ENCODE measurements at places on chromosomes 2 and 18. TPM values are rescaled to one million over a fixed set of nuclear protein-coding genes. Genes with fewer than 3 reads are reported as not detected.

ITGB6 gene
- polyA plus RNA-seq, result 31.2 TPM

EFHD1 gene
- not detected for polyA plus RNA-seq

ADRA2B gene
- 0.04 TPM for polyA plus RNA-seq

SAG gene
- not detected for polyA plus RNA-seq

RBM44 gene
- polyA plus RNA-seq, result 0.04 TPM

CD28 gene
- not detected for polyA plus RNA-seq

GKN2 gene
- polyA plus RNA-seq, result not detected

ANKRD36 gene
- polyA plus RNA-seq, result 2.5 TPM

PRSS56 gene
- not detected for polyA plus RNA-seq

LAMA1 gene
- 5.4 TPM for polyA plus RNA-seq

FKBP7 gene
- polyA plus RNA-seq, result 2.2 TPM

CTLA4 gene
- not detected for polyA plus RNA-seq

RBM43 gene
- 0.88 TPM for polyA plus RNA-seq

TRAK2 gene
- 3.2 TPM for polyA plus RNA-seq

TPO gene
- not detected for polyA plus RNA-seq

RAD51AP2 gene
- polyA plus RNA-seq, result not detected

GKN1 gene
- 0.18 TPM for polyA plus RNA-seq

SMYD1 gene
- not detected for polyA plus RNA-seq

CCDC148 gene
- 0.25 TPM for polyA plus RNA-seq

UGT1A8 gene
- not detected for polyA plus RNA-seq

UBE2E3 gene
- polyA plus RNA-seq, result 85.4 TPM

SCN7A gene
- 0.01 TPM for polyA plus RNA-seq

USP40 gene
- 25.0 TPM for polyA plus RNA-seq

KCNG3 gene
- not detected for polyA plus RNA-seq

IL1F10 gene
- polyA plus RNA-seq, result 0.12 TPM

SLC9A2 gene
- 0.02 TPM for polyA plus RNA-seq

CCDC68 gene
- polyA plus RNA-seq, result 0.78 TPM

LIMS3 gene
- 0.08 TPM for polyA plus RNA-seq

ASXL3 gene
- polyA plus RNA-seq, result not detected

FHL2 gene
- polyA plus RNA-seq, result 92.7 TPM

SERPINB3 gene
- 0.58 TPM for polyA plus RNA-seq

HNMT gene
- 0.89 TPM for polyA plus RNA-seq

PAX8 gene
- 5.7 TPM for polyA plus RNA-seq

PPP1R1C gene
- 9.2 TPM for polyA plus RNA-seq

FBXO36 gene
- polyA plus RNA-seq, result 1.2 TPM

CGREF1 gene
- polyA plus RNA-seq, result 0.74 TPM

TFPI gene
- 0.14 TPM for polyA plus RNA-seq

RNF152 gene
- 2.1 TPM for polyA plus RNA-seq

ZNF521 gene
- not detected for polyA plus RNA-seq

MDH1B gene
- 0.26 TPM for polyA plus RNA-seq

SSB gene
- 92.7 TPM for polyA plus RNA-seq

CLEC4F gene
- not detected for polyA plus RNA-seq

XIRP2 gene
- not detected for polyA plus RNA-seq

ABCG8 gene
- not detected for polyA plus RNA-seq

DUSP28 gene
- polyA plus RNA-seq, result 2.1 TPM

MAB21L4 gene
- 0.08 TPM for polyA plus RNA-seq

COLEC11 gene
- not detected for polyA plus RNA-seq

OSR1 gene
- polyA plus RNA-seq, result 0.18 TPM

DOK6 gene
- polyA plus RNA-seq, result not detected

INPP5D gene
- polyA plus RNA-seq, result 15.2 TPM

ASB18 gene
- not detected for polyA plus RNA-seq

RGPD4 gene
- polyA plus RNA-seq, result not detected

RGPD8 gene
- polyA plus RNA-seq, result 0.18 TPM

PLGLB2 gene
- 0.11 TPM for polyA plus RNA-seq

HOXD13 gene
- not detected for polyA plus RNA-seq

IL1R2 gene
- 44.6 TPM for polyA plus RNA-seq

TXNDC2 gene
- 0.02 TPM for polyA plus RNA-seq

RAX gene
- not detected for polyA plus RNA-seq

AGXT gene
- polyA plus RNA-seq, result not detected

MEP1B gene
- polyA plus RNA-seq, result not detected
